ENCODE measurements at places on chromosomes 11 and 22. TPM values are rescaled to one million over a fixed set of nuclear protein-coding genes. Genes with fewer than 3 reads are reported as not detected.

SHISAL1 gene
- total RNA-seq, result 0.75 TPM

KCNK4 gene
- 0.68 TPM for total RNA-seq

DDI1 gene
- not detected for total RNA-seq

IL18 gene
- 3.5 TPM for total RNA-seq

CYB5R2 gene
- total RNA-seq, result 16.1 TPM

ACR gene
- 1.1 TPM for total RNA-seq
